ENCODE measurements at places on chromosomes 6 and 20.

GRCh38 chr6:154989448-154989847 is 5.7 kb upstream of the TIAM2 start:
- DNase-seq: no peak

- no peak for DNase-seq
Measured at GRCh38 chr6:10658910-10659698, 35.3 kb downstream of the C6orf52 start.

DNA sequence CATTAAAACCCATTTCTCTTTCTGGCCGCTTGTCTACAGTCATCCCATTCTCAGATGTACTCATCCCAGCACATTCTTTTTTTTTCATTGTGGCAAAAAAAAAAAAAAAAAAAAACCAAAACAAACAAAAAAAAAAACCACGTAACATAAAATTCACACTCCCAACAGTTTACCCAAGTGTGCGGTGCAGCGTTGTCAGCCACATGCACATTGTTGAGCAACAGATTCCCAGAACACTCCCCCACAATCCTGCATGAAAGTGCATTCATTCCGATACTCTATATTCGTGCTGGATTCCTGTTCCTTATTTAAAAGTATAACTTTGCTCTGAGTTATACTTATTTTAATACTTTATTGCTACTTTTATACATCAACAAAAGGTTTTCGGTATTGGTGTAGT is 96.0 kb downstream of the SASH1 start:
- no peak for DNase-seq

- peak; percentile 9 for DNase-seq
Measured at GRCh38 chr6:19465760-19466159, 371.4 kb upstream of the ID4 start.

DNA sequence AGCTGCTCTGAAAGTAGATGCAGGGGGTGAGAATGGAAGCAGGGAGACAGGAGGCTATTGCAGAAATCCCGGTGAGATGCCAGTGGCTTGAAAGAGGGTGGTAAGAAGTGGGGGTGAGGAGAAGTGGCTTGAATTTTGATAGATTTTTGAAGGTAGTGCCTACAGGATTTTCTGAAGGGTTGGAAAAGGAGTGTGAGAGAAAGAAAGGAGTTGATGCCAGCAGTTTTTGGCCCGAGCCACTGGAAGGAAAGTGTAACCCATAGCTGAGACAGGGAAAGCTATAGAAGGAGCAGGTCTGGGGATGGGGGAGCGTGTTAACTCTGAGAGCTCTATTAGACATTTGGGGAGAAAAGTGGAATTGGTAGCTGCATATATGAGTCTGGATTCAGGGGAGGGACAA is 9.7 kb downstream of the ARMC12 start:
- DNase-seq: no peak

DNA sequence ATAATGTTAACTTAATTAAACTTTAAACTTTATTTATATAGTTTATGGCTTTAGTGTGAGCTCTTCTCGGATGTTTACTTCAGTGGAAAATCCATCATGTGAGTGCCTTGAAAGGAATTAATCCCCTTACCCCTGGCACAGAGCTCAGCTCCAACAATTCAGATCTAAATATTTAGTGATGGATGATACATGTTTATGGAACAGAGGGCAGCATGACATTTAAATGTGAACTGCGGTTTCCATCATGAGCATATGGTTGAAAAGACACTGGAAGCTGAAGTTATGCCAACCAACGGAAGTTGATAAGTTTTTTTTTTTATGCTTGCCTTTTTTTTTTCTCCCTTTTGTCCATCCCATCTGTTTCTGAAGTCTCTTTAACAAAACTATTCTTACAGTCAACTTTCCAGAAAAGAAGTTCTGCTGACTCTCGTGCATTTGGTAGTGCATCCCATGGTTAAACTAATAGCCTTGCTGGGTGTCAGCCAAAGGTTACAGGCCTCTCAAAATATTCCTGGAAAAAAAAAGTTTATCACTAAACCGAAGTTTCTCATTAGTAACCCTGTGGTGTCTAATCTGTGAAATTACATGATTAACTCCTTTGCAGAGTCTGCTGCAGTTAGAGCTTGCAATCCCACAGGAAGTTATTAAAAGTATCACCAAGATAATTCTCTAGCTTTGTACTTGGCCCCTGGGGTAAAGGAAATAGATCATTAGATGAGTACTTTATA is 243.9 kb upstream of the TCF21 start:
- DNase-seq: no peak

- no peak for DNase-seq
Measured at GRCh38 chr6:34834789-34835518, 43.1 kb downstream of the BLTP3A start.

DNA sequence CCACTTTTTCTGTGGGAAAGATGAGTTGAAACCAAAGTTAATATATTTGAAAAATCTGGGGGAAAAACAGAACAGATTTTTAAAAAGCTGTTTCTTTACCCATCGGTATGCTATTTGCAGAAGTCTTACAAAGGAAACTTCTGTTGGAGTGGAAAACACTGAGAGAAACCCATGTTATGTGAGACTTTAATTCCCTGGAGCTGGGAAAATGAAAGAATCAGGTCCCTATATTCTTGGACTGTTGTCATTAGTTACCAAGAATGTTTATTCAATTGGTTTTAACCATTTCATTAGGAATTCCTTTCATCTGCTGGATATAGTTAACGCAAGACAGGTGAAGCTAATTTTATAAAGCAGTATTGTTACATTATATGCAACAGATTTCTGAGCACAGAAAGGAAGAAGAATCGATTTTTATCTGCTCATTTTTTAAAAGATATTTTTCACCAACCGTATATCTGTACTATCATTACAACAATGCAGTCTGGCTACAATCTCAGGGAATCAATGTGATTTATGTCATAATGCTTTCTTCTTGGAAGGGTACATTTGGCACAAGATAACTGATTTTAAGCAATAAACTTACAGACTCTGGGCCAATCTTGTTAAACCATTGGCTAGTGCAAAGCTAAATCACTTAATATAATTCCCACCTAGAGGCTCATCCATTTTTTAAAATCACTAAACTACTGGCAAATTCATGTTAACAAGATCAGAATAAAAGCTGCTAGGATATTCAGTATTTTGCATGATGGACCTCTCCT is 170.0 kb downstream of the MOXD1 start:
- DNase-seq: no peak

DNA sequence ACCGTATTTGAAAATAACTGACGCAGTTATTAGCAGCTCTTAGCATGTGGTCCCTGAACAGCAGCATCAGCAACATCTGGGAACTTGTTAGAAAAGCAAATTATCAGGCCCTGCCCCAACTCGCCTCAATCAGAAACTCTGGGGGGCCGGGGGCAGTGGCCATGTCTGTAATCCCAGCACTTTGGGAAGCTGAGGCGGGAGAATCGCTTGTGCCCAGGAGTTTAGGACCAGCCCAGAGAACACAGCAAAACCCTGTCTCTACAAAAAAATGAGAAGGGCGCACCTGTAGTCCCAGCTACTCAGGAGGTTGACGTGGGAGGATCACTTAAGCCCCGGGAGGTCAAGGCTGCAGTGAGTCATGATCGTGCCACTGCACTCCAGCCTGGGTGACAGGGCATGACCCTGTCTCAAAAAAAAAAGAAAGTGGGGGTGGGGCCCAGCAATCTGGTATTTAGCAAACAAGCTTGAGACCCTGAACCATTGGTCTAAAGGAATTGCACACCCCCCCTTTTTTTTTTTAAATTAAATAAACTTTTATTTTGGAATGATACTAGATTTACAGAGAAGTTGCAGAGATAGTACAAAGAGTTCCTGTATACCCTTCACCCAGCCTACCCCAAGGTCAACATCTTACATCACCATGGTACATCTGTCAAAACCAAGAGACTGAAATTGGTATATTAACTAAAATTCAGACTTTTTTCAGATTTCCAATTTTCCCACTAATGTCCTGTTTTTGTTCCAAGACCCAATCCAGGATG is 6.7 kb downstream of the SRXN1 start:
- DNase-seq: no peak

All from NCI-H1092 (cell line).